ENCODE measurements at places on chromosomes 4 and X. TPM values are rescaled to one million over a fixed set of nuclear protein-coding genes. Genes with fewer than 3 reads are reported as not detected.

The FREM3 gene
- 0.04 TPM for total RNA-seq

The GPC3 gene
- total RNA-seq, result 18.6 TPM

- no peaks in the 10 kb centered on the region for H3K4me1 ChIP-seq
- DNase-seq, result no peak
Observed at GRCh38 chr4:182206266-182206665, 36.9 kb upstream of the TENM3 start.

The XAGE1A gene
- total RNA-seq, result not detected

GRCh38 chr4:98614094-98614493 lies 44.3 kb downstream of the TSPAN5 start:
- no peak overlapping the region for H3K4me3 ChIP-seq
- no peaks in the 10 kb centered on the region for H3K27me3 ChIP-seq
- no peak for DNase-seq
- peaks cover 8% of the 10 kb centered on the region for H3K4me1 ChIP-seq
- H3K27ac ChIP-seq, result no peak overlapping the region
- no peaks in the 10 kb centered on the region for H3K36me3 ChIP-seq

DNA sequence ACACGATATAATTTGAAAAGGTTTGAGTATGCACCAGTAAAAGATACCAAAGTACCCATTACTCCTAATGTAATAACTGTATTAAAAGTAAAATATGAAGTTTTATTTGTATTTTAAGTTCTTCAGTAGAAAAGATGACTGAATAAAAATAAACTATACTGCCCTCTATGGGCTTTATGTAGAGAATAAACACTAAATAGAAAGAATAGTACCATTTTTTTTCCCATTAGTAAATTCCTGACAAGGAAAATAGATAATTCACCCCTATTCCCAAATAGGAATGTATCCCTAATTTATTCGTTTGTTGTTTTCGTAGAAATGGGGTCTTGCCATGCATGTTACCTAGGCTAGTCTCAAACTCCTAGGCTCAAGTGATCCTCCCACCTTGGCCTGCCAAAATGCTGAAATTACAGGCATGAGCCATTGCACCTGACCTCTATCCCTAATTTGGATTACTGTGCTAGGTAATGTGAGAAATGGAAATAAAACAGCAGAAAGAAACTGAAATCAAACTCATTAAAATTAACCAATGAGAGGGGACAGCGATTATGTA lies 73.6 kb upstream of the COX18 start:
- no peaks in the 10 kb centered on the region for H3K27me3 ChIP-seq
- DNase-seq, result no peak
- peaks cover 81% of the 10 kb centered on the region for H3K36me3 ChIP-seq
- H3K4me3 ChIP-seq, result no peak overlapping the region

The MRPS18C gene
- 23.9 TPM for total RNA-seq

The CABS1 gene
- total RNA-seq, result not detected

DNA sequence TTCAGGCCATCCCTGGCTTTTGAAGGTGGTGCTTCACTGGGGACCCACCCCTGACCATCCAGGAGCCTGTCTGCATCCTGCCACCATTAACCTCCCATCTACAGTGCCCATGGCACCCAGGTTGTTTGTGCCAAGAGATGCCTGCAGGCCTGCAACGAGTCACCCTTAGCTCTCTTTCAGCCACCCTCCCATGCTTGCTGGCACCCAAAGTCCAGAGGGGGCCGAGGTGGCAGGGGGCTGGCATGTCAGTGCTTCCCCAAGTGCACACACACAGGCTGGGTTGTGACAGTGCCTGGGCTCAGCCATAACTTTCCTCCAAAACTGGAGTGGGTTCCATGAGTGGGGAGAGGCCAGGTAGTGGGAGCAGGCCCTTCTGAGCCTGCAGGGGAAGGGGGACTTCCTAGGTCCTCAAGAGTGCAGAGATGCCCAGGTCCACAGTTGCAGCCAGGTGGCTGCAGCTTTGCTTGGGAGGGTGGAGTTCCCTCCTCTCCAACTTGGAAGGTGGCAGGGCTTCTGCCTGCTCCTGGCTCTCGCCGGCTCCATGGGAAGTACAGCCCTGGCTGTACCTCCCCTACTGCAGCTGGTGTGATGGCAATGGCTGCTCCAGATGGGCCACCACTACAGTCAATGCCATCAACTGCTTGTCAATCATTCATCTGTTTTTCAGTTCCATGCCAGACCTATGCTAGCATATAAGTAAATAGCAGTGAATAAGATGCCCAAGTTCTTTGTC lies 235.9 kb upstream of the GIMD1 start:
- DNase-seq, result no peak
- H3K27ac ChIP-seq, result no peak overlapping the region
- H3K4me1 ChIP-seq, result no peaks in the 10 kb centered on the region

DNA sequence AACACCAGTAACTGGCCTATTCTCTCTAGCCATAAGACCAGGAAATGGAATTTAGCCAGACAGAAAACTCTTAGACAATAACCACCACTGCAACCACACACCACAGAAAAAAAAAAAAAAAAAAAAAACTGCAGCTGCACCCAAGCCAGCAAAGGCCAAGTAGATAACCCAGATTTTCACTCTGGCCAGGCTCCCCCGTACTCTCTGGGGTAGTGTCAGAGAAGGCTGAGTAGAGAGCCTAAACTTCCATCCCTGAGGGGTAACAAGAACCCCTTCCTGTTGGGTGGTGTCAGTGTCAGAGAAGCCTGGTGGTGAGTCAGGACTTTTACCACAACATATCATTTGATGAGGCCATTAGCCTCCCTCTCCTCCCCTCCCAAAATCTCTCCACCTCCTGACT lies 5.6 kb upstream of the DLG3 start:
- H3K27me3 ChIP-seq, result no peaks in the 10 kb centered on the region
- H3K36me3 ChIP-seq, result no peaks in the 10 kb centered on the region
- no peak for DNase-seq
- H3K4me3 ChIP-seq, result no peak overlapping the region
- H3K27ac ChIP-seq, result no peak overlapping the region
- H3K4me1 ChIP-seq, result no peaks in the 10 kb centered on the region

The VCX3B gene
- not detected for total RNA-seq

DNA sequence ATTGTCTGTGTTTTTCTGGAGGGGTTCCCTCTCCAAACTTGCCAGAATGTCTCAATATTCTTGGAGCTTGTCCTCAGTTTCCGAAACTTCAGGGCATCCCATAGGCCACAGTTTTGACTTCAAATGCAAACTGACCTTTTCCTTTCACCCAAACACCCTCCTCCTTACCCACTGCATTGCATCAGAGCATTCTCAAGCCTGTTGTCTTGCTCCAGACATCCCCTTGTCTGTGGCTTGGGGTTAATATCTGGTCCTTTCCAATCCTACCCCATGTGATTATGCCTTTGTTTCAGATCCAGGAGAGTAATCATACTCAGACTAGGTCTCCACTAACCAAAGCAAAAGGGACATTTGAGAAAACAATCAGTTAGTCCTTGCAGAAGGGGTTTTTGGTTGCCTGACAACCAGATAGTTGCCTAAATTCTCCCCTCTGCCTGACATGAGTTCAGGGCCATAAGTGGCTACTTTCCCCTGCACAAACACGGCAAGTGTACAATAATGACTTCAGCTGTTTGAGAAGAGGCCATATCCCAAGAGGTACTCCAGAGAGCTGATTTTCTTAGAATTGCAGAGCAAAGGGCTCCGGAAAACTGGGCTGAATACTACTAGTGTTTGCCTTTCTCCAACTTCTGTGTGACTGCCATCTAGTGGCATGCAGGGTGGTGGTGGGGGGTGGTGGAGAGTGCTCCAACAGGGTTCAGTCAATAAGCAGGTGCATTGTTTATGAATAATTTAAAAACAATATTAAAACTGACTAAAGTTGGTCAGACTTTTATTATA lies 130.2 kb downstream of the CHRDL1 start:
- H3K4me1 ChIP-seq, result no peaks in the 10 kb centered on the region
- H3K36me3 ChIP-seq, result no peaks in the 10 kb centered on the region
- no peak overlapping the region for H3K27ac ChIP-seq
- no peaks in the 10 kb centered on the region for H3K27me3 ChIP-seq
- DNase-seq, result no peak

DNA sequence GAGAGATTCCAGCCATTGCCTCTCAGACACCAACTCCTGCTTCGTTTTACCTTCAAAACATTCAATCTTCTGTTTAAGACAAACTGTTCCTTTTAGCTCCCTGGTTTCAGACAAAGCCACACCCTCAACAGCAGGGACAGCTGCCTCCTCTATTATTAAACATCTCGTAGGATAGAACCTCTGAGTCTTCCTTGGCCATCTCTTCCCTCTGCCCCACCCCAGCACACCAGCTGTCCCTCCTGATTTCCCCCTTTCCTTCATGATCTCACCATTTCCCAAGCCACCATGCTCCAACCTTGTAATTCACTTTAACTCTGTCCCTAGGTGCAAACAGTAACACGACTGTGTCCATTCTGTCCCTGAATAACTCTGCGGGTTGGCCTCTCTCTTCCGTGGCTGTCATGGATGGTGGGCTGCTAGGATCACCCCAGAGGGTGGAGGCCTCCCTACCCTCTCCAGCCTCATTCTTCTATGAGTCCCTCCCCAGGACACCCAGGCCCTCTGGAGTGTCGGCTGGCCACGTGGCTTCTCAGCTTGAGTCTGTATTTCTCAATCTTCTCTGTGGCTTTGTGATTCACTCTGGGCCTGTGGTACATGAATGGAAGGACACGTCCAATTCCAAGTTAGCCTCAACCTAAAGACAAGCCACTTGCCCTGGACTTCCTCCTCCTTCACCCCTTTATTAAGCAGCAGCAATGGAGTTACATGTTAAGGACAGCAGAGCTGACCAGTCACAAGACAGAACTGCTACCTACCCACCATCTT lies 349.9 kb downstream of the FBXW7 start:
- peaks cover 5% of the 10 kb centered on the region for H3K4me1 ChIP-seq
- H3K27ac ChIP-seq, result no peak overlapping the region
- DNase-seq, result no peak
- no peaks in the 10 kb centered on the region for H3K36me3 ChIP-seq
- H3K27me3 ChIP-seq, result no peaks in the 10 kb centered on the region

- no peaks in the 10 kb centered on the region for H3K4me1 ChIP-seq
- H3K4me3 ChIP-seq, result no peak within 1 kb of the TSS
- no peak for DNase-seq
- no peaks in the 10 kb centered on the region for H3K36me3 ChIP-seq
Observed at GRCh38 chrX:101290957-101291603, at the start of gene TAF7L. TSS of gene TAF7L (minus strand) at chrX:101291334. CDS start at chrX:101287543, 3,791 bp downstream.

GRCh38 chr4:8167815-8168214 lies 9.2 kb upstream of the ABLIM2 start:
- H3K27ac ChIP-seq, result no peak overlapping the region
- H3K4me1 ChIP-seq, result no peaks in the 10 kb centered on the region
- no peaks in the 10 kb centered on the region for H3K27me3 ChIP-seq

DNA sequence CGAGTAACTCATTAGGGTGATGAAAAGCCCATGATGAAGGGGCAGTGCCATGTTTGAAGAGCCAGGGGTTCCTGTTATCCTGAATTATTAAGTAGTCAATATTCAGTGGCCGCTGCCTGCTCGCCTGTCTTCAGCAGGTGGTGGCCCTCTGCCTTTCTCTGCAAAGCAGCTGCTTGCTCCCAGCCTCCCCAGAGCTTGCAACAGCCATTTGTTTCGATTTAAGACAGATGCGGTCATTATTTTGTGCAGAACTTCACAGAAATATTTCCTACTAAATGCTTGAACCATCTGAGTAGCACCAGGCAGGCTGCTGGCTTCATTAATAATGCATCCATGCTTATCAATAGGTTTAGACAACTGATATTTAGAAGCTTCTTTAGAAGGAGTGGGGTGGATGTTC lies 104.3 kb upstream of the TTC29 start:
- no peaks in the 10 kb centered on the region for H3K27me3 ChIP-seq
- no peak overlapping the region for H3K4me3 ChIP-seq
- DNase-seq, result no peak
- no peaks in the 10 kb centered on the region for H3K36me3 ChIP-seq

GRCh38 chrX:7100022-7100421 lies 47.5 kb upstream of the STS start:
- H3K4me3 ChIP-seq, result no peak overlapping the region
- H3K4me1 ChIP-seq, result no peaks in the 10 kb centered on the region
- H3K27ac ChIP-seq, result no peak overlapping the region
- no peak for DNase-seq
- peaks cover 8% of the 10 kb centered on the region for H3K36me3 ChIP-seq

DNA sequence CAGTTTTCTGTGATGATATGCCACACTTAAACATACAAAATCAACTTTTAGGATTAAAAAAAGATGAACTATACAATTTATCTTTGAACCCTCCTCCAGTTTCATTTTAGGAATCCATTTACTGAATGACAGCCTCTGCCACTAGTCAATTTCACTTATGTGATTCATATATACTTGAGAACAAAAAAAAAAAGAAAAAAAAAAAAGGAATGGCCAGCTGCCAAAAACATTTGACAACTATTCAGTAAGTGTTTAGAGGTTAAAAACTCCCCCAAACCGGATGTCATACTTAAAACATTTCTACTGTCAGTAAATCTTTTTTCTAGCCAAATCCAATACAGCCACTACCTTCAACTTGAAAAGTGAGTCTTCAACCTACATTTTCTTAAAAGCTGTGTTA lies 266.7 kb upstream of the MAGEB2 start:
- no peak overlapping the region for H3K4me3 ChIP-seq
- no peaks in the 10 kb centered on the region for H3K4me1 ChIP-seq
- no peaks in the 10 kb centered on the region for H3K36me3 ChIP-seq
- no peaks in the 10 kb centered on the region for H3K27me3 ChIP-seq

The UGT2B7 gene
- not detected for total RNA-seq

GRCh38 chrX:105101378-105101777 lies 119.1 kb downstream of the TEX13A start:
- no peaks in the 10 kb centered on the region for H3K36me3 ChIP-seq
- DNase-seq, result no peak
- no peak overlapping the region for H3K27ac ChIP-seq
- H3K27me3 ChIP-seq, result no peaks in the 10 kb centered on the region
- no peaks in the 10 kb centered on the region for H3K4me1 ChIP-seq

The CC2D2A gene
- 8.0 TPM for total RNA-seq

Measured in right atrium auricular region (tissue), 2 donors.